ENCODE measurements at places on chromosomes 1 and 21.

GRCh38 chr1:209356976-209357377 lies 226.5 kb upstream of the CAMK1G start:
- DNase-seq = no peak

- DNase-seq = no peak
Observed at GRCh38 chr1:158998781-158999161, 10.9 kb upstream of the IFI16 start.

DNA sequence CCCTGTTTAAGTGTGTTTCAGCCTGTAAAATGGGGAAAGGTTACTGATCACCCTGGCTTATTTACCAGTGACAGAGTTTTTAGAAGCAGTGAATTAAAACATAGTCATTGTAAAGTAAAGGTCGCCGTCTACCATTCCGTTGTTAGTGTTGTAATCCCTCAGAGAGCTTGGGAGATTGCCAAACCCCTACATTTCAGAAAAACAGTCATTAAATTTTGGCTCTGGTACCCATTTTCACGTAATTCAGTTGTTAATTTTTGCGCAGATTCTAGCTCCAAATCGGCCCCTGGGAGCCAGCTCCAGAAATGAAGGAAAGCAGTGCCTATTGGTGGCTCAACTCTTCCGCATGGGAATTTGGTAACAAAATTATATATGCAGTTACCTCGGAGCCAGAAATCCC lies 127.7 kb upstream of the AJAP1 start:
- DNase-seq = no peak

- no peak for DNase-seq
Observed at GRCh38 chr1:98437011-98437410, 224.5 kb upstream of the SNX7 start.

DNA sequence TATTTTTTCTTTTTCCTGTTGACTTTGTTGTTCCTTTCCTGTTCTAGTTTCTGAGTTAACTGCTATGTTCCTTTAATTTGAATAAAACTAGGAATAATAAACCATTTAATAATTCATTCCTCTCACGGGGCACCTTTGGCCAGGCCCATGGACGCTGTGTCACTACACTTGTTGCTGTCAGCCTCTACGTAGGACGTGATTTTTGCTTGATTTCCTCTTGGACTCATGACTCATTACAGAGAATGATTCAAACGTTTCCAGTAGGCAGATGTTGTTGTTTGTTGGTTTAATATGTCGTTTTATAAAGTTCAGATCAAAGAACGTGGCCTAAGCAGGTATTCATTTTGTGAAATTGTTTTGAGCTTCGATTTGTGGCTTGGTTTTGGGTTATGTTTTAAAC lies 9.1 kb upstream of the SLC19A1 start:
- no peak for DNase-seq

- no peak for DNase-seq
Observed at GRCh38 chr1:159068886-159069285, 7.7 kb downstream of the AIM2 start.

- no peak for DNase-seq
Observed at GRCh38 chr1:59949648-59950047, 23.1 kb upstream of the CYP2J2 start.

- no peak for DNase-seq
Observed at GRCh38 chr1:47684964-47685762, 247.3 kb downstream of the FOXD2 start.

GRCh38 chr21:36694593-36695282 lies 4.2 kb upstream of the SIM2 start:
- DNase-seq = no peak

DNA sequence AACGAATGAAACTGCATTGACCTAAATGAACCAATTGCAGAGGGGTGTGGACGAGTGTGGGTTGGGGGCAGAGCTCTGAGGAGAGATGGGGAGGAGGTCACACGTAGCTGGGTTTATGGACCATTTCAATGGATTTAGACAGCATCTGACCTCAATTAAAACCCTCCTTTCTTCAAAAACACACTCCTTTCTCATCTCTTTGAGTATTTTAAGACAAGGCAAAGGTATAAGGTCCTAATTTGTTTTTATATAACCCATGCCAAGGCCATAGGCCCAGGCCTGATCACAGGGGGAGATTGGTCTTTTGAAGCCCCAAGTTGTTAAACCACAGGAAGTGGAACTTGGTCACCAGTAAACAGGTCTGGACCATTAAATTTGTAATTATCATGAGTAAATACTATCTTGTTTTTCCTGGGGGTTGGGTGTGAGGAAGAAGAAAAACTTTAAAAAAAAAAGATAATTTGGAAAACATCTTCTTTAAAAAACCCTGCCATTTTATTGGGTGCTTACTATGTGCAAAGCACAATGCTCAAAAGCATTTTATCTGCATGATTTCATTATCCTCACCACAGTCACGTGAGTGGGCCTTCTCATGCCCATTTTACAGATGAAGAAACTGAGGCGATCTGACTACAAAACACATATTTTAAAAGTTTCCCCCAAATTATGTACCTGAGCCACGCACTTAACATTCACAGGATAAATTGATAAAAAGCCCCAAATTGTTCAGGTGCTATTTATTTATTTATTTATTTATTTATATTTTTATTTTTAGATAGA lies 8.9 kb upstream of the INAVA start:
- no peak for DNase-seq

GRCh38 chr1:18204575-18204974 lies 97.0 kb downstream of the IGSF21 start:
- no peak for DNase-seq

- DNase-seq = no peak
Observed at GRCh38 chr1:101697072-101697471, 299.7 kb downstream of the OLFM3 start.

- no peak for DNase-seq
Observed at GRCh38 chr1:18977428-18977827, 21.0 kb upstream of the IFFO2 start.

GRCh38 chr21:44737706-44738354 lies 26.5 kb upstream of the TSPEAR start:
- DNase-seq = no peak

DNA sequence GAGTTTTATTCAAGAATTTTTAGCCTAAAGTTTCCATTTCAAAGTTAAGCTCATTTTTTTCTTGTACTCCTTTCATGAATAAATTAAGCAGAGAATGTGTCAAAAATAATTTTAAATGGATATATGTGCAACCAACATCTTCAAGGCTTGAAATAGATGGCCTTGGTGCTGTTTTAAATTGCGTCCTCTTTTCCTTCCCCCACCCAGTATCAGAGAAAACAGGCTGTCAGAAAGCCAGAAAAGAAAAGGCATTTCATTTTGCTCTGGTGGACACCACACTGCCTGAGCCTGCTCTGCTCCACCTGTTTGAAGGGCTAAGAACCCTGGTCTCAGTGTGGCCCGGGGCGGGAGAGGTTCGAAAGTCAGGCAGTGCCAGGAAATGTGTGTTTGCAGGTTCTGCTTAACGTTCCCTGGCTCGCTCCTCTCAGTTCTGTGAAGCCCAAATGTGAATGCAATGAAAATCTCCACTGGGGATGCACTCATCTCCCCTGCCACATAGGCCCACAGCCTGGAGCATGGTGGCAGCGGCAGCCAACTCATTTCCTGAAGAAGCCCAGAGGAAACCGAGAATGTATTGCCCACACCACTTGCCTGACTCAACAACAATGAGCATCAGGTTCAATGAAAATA lies 134.4 kb downstream of the SDCCAG8 start:
- no peak for DNase-seq

GRCh38 chr1:43992232-43992995 lies 1.0 kb downstream of the CCDC24 start:
- DNase-seq = no peak

DNA sequence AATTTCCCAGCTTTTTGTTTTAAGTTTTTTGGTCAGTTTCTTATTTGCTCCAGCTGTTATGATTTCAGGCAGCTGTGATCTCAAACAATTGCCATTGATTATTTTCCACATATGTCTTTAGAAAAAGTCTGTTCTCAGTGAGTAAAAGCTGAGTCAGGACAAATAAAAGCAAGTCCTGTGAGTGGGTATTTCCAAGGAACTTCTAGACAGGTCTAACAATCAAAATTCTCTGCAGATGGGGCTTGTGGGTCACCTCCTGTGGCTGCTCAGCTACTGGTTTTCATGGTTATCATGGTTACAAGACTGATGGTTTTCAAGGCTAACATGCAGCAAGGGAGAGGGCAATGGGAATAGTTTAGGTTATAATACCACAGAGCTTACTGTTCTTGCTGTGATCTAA lies 585.7 kb downstream of the LMO4 start:
- DNase-seq = no peak

- DNase-seq = no peak
Observed at GRCh38 chr1:16484931-16485330, 29.2 kb downstream of the RNU1-1 start.

GRCh38 chr1:37147906-37148305 lies 113.6 kb upstream of the GRIK3 start:
- no peak for DNase-seq

DNA sequence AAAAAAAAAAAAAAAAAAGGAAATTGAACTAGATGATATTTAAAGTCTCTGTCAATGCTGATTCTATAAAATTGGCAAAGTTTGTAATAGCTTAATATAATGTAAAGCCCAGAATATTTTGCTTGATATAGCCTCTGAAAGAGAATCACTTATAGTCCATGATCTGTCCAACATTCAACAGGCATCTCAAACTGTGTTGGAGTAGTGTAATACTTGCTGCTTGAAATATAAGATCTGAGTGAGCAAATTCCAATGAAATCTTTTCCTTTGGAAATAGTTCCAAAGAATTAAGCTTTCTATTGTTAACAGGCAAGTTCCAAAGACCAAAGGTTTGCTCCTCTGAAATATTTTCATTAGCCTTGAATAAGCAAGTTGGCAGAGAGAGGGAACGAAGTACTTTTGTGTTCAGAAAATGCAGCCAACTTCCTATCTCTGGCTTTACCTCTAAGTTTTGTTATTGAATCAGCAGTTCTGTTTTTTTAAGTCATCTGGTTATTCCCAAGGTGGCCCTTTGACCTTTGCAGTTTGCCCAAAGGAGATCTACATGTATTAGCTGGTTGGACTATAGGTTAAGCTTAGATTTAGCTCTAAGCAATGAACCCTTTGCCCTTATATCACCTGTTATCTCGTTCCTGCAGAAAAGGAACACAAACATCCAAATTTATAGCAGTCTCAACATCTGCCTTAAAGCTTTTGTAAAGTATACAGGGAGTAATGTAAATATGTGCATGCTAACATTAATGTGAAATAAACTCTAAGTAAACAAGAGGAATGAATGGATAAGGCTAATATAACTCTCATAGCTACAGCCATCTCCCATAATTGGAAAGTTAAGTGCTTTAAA lies 24.4 kb upstream of the CEP350 start:
- no peak for DNase-seq

- no peak for DNase-seq
Observed at GRCh38 chr1:7285856-7286454, 485.1 kb upstream of the VAMP3 start.
